Caki2 (cell line): ENCODE measurements at places on chromosomes 11 and 22. TPM values are rescaled to one million over a fixed set of nuclear protein-coding genes. Genes with fewer than 3 reads are reported as not detected.
A peak's percentile ranks its signal among the peaks of the same experiment; 100 is the strongest.

DNA sequence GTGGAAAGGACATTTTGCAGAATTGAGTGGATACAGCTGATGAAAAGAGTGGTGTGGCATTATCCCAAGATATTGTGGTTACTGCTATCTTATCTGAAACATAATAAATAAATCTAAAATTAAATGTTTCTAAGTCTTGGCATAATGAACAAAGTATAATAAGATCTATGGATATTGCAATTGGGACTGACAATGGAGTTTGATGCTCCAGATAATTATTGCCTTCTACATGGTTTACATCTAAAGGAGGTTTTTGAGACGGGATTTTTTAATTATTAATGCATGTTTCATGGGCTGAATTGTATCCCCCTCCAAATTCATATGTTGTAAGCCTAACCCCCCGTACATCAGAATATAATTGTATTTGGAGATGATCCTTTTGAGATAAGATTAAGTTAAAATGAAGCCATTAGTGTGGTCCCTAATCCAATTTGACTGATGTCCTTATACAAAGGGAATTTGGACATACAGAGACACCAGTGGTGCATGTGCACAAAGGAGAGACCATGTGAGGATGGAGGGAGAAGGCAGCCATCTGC is 198.5 kb downstream of the MSANTD4 start:
- no peak for DNase-seq

GRCh38 chr11:116057000-116057399 is 552.8 kb upstream of the CADM1 start:
- no peak for DNase-seq

DNA sequence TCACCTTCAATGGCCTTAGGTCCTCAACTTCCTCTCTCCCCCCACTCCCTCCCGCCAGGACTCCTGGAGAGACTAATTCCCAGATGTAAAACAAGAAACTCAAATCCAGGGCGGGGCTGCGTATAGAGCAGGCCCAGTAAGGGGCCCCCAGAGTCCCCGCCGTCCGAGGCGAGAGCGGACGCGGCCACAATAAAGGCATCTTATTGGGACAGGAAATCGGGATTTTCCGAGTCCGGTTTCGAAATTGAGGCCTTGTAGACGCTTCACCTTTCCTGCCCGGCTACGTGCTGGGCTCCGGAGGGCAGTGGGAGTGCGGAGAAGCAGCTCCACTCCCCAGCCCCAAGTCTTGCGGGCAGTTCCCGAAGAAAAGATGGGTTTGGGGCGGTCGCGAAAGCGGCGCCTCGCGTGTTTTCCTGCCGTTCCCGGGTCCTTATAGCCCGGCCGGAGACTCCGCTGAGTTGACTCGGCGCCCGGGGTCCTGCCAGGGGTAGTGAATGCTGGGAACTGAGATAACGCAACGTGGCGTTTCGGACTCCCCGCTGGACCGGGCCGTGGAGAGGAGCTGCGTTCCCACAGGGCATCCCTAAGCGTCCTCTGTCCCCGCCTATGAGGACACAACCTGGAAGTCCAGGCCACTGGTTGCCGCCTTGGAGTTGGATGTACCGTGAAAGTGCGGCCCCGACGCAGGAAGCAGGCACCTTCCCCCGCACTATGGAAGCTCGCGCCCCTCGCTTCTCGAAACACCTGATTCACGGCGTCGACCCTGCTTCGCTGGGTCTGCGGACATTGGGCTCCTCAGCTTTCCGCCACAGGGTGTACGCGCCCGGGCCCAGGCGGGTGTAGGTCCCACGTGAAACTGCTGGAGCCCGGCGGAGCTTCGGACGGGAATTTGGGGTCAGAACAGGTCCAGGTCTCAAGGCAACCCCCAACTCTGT is 4.8 kb upstream of the CHRM1 start:
- no peak for DNase-seq

DNA sequence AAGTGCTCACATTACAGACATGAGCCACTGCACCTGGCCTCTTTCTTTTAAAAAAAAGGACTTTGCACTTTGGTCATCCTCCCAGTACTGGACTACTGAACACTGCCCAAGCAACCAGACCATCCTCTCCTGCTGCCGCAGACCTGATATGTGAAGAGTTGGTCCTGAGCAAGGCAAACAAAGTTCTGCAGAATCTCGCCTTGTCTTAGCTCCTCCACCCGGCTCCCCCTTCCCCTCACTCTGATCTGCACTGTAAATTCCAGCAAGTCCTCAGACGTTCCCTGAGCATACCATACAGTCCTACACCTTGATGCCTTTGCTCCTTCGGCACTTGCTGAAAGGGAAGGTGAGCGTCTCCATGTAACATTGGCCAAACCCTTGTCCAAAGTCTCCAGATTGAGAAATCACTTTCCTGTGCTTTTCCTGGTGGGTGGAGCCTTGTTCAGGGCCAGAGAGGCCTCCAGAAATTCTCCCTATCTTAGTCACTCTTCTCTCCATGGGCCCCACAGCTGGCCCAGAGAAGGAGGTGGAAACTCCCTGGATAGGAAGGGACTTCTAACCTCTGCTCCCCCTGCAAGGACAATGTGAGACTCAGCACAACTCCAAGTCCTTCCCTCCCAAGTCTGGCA is 47.0 kb upstream of the TIMP3 start:
- DNase-seq = no peak

- DNase-seq = no peak
These were observed 1.7 kb upstream of the OOSP4A start for GRCh38 chr11:59962107-59962482.

- peak; percentile 47 for DNase-seq
These were observed 32.4 kb downstream of the NF2 start for GRCh38 chr22:29635734-29636357.

- DNase-seq = no peak
These were observed 352.7 kb downstream of the NTM start for GRCh38 chr11:131723088-131723487.

- DNase-seq = no peak
These were observed 421.7 kb downstream of the INSC start for GRCh38 chr11:15536438-15536837.

- DNase-seq = no peak
These were observed 7.1 kb downstream of the TPCN2 start for GRCh38 chr11:69055598-69056516.

- no peak for DNase-seq
These were observed 33.9 kb downstream of the TSG101 start for GRCh38 chr11:18492888-18493287.

- DNase-seq = no peak
These were observed 512 bp downstream of the TOLLIP start for GRCh38 chr11:1308743-1309497.

GRCh38 chr22:16955678-16956210 is 52.3 kb downstream of the GAB4 start:
- no peak for DNase-seq

DNA sequence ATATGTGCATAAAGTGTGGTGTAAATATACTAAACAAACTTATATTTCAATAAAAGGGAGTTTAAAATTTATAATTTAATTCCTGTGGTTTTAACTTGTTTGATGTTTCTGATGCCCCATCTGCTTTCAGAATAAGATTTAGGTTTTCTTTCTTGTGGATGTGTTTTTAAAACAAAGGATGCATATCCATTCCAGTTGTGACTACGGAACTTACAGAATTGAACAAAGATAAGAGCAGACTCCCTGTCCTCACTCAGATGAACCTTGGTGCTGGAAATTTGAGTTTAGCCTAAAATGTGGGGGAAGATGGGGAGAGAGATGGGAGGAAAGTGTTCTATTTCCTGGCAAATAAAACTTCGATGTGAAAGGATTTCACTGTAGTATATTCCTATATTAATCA is 2.5 kb downstream of the FJX1 start:
- DNase-seq = no peak

GRCh38 chr11:18974192-18974591 is 35.0 kb upstream of the MRGPRX1 start:
- no peak for DNase-seq

DNA sequence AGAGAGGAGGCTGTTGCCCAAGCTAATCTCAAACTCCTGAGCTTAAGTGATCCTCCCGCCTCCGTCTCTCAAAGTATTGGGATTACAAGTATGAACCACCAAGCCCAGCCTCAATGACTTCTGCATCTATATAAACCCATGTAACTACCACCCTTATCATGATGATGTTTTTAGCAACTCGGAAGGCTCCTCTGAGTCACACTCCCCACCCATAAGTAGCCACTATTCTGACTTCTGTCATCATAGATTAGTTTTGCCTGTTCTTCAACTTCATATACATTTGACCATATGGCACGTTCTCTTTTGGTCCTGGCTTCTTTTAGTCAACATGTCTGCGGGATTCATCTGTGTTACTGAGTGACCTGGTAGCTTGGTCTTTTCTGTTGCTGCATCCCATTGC is 6.4 kb upstream of the FOSL1 start:
- no peak for DNase-seq

DNA sequence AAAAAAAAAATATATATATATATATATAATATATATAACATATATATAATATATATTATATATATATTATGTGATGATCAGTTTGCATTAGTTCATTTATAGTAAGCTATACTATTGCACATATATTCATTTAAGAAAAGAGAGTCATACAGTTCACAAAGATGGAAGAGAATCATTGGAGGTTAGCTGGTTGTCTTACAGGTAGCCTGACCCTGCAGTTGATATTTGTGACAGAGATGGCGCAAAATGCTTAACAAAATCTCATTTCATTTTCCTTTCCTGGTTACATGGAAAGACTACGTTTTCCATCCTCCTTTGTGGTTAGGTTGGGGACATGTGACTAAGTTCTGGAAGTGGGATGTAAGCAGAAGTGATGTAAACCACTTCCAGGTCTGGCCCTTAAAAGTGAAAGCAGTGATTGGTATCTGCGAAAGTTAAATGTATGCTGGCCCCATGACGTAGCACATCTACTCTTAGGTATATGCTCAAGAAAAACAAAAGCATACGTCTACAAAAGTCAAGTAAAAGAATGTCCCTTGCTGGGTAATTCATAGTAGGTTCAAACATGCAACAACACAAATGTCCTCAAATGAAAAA is 7.2 kb upstream of the TMEM135 start:
- no peak for DNase-seq

- peak; percentile 66 for DNase-seq
These were observed 1.2 kb downstream of the TSPO start for GRCh38 chr22:43152357-43153071.

DNA sequence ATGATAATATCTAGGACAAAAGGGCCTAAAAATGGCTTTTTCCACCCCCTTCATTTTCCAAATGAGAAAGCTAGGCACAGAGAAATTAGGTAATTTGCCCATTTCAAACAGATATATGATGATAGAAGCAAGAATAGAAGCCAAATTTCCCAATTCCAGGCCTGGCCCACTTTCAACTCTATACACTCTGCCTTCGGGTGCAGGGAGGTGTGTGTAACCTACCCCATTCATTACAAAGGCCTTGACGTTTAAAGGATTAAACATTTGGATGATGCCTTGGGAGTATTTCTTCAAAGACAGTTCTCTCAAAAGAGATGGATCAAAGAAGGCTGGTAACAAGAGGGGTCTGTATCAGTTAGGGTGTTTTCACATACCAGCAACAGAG is 134.1 kb downstream of the CCDC34 start:
- DNase-seq = no peak

DNA sequence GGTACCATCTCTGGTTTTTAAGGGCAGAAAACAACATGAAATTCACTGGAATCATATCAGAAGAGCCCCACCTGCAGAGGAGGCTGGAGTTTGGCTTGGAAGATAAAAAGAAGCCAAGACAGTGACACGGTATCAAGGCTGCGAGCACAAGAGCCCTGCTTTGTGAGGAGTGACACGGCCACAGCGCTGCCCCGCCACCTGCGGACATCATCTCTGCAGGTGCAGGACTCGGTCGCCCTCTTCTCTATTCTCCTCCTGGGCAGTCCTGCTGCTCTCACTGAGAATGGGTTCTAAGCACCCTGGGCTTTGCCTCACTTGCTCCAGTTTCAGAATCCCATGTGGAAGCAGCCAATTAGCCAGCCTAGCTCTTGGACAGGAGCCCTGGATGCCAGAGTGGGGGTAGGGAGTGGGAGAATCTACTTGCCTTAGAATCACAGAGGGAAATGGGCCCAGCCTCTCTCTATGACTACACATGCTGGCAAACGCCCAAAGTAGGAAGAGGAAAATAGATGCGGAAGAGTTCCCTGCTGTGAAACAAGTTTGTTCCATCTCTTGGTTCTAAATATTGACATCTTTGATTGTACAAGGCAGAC is 17.1 kb downstream of the APOL4 start:
- DNase-seq = no peak

GRCh38 chr11:60996381-60997138 is 25.1 kb downstream of the CD6 start:
- DNase-seq = no peak

DNA sequence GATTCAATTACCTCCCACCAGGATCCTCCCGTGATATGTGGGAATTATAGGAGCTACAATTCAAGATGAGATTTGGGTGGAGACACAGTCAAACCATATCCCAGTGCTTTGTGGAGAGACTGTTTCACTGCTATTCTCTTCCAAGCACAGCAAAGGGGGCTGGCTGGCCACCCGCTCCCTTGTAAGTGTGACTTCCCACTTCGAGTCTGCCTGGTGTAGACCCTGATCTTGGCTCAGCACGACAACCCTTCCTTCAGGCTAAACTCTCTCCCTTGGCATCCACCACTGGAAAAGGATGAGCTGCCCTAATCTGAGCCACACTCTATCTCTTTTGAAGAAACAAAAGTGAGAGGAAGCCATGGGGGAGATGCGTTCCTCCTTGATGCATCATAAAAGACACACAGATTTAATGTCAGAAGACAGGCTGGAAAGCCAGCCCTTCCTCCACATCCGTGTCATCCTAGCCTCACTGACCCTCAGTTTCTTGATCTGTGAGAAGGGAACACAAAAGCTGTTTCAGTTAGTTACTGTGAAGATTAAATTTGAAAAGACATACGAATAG is 64.7 kb upstream of the CDON start:
- no peak for DNase-seq

DNA sequence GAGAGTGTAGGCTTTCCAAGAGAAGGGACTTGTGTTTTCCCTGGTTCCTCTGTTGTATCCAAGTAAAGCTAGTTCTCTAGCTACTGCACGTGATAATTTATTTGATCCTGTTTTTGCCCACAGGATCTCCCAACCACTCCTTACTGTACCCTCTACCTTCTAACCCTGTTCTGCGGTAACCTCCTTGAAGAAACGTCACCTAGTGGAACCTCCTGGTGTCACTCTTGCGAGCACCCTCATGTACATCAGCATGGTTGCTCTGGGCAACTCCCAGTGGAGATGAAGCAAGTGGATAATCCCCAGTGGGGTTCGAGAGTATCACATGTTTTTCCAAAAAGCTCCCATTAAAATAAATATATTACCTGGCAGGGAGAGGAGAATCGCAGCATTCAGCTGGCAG is 108.9 kb upstream of the CLMP start:
- no peak for DNase-seq

GRCh38 chr11:5042091-5042490 is 4.2 kb upstream of the OR52J3 start:
- no peak for DNase-seq

Gene CSNK2A3
- 1.4 and 4.2 TPM in 2 replicates for total RNA-seq

Gene TIMP3
- 0.14 TPM in 1 of 2 replicates, not detected in the other for total RNA-seq

Gene KRTAP5-11
- not detected in 2 replicates for total RNA-seq

Gene PICK1
- 11.1 and 30.8 TPM in 2 replicates for total RNA-seq

Gene APOL5
- not detected in 2 replicates for total RNA-seq

Gene YPEL4
- total RNA-seq = 0.14 TPM in 1 of 2 replicates, not detected in the other

Gene MS4A6E
- total RNA-seq = not detected in 2 replicates

Gene OR51E2
- total RNA-seq = 0.17 TPM in 1 of 2 replicates, not detected in the other

Gene LRRC56
- 2.0 and 3.4 TPM in 2 replicates for total RNA-seq

Gene LRRC10B
- not detected in 2 replicates for total RNA-seq

Gene SLC22A12
- total RNA-seq = not detected in 2 replicates

Gene PTPN5
- 0.10 TPM in 1 of 2 replicates, not detected in the other for total RNA-seq
